ENCODE measurements at places on chromosomes 4 and X.

GRCh38 chr4:108042927-108043326 is 53.2 kb downstream of the HADH start:
- no peak for DNase-seq

- DNase-seq: no peak
Measured at GRCh38 chr4:36432586-36432985, 151.2 kb downstream of the DTHD1 start.

- DNase-seq: no peak
Measured at GRCh38 chrX:54048412-54048811, 4.1 kb upstream of the PHF8 start.

DNA sequence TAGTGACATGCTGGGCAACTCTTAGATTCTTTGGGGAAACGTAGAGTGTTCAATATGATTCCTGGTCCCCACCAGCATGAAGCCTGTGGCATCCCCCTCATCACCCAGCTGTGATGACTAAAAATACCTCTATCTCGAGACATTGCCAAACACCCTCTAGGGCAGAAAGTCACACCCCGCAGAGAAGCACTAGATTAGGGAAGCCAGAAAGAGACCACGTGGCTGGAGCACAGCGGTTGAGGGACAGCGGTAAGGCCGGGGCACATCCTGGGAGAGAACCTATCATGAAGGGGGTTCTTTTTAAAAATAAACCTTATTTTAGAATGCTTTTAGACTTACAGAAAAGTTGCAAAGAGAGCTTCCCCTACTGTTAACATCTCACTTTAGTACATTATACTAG is 11.0 kb downstream of the FAT1 start:
- no peak for DNase-seq

- no peak for DNase-seq
Measured at GRCh38 chr4:145920205-145920604, 18.4 kb downstream of the ZNF827 start.

- DNase-seq: no peak
Measured at GRCh38 chr4:15455290-15455689, 14.4 kb upstream of the CC2D2A start.

DNA sequence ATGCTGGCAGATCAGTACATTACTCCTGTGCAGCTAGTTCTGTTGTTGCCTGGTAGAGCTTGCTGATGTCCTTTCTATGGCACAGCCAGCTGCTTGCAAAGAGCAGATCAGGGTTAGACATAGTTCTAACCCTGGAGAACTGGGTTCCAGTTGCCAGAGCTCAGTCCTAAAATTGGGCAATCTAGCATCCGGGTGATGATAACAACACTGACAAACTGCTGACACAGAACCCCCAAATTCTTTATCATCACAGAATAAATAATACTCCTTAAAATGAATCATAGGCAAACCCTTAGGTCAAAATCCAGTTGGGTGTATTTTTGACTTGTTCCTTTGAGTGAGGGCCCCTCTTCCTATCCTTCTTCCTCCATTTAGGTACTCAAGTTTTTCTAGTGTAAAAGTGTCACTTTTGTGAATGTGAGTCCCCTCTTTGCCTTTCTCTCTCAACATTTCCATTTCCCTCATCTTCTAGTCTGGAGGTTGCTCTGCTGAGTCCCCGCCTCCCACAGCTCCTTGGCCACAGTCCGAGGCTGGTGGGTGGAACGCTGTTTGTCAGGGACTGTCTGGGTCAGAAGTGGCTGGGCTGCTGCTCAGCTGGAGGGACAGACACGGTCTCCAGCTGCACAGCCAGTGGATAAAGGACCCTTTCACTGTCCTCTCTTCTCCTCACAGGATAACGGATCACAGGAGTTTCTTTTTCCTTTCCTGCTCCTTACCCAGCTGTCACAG is 93.6 kb upstream of the RASGEF1B start:
- no peak for DNase-seq

- peak; percentile 19 for DNase-seq
Measured at GRCh38 chr4:168138143-168138542, 45.8 kb downstream of the ANXA10 start.

DNA sequence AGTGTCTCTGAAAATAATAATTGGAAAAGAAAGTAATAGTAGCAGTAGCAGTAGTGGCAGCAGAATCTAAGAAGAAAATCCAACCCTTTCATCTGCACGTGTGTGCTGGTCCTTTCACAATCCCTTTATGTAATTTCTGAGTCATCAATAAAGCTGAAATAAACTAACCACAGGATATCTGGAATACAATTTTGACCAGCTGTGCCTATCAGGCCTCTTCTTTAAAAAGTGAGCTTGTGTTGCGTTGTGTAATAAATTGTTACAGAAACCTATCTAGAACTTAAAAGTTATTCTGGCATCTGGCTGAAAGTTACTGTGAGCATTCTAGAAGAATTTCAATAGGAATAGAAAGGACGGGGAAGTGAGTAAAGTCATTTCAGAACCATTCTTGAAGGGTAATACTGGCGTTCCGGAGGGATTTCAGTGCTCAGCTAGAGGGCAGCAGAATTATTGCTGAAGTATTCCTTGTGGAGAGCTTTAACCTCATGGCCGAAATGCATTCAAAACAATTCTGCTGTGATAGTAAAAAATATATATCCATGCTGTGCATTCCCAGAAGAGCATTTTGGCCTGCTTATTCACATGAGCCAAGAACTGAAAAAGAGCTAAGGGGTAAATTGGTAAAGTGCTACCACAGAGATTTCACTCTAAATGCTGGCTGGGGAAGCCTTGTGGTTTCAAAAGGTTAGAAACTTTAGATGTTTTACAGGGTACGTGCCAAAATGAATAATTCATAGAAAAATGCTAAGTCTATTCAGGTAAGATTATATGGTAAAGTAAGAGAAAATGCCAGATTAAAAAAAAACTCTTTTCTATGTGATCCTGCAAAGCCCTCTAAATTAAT is 260.6 kb downstream of the NKX6-1 start:
- no peak for DNase-seq

DNA sequence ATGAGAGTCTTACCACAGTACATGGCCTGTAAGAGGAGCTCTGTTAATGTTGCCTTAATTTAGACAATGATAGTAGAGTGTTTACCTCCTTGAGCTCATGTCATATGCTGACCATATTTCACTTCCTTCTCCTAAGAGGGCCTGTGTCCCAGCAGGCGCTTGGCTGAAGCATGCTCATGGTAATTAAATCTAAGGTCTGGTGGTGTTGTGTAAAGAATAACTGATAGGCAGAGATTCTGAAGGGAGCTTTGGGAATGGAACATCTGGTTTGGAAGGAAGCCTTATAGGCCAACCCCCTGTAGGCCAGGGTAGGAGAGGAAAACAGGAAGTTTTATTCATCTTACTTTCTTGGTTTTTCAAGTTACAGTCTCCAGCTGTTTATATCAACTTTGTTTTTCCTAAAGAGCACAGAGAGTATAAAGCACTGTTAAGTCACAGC is 300.2 kb downstream of the USP46 start:
- no peak for DNase-seq

DNA sequence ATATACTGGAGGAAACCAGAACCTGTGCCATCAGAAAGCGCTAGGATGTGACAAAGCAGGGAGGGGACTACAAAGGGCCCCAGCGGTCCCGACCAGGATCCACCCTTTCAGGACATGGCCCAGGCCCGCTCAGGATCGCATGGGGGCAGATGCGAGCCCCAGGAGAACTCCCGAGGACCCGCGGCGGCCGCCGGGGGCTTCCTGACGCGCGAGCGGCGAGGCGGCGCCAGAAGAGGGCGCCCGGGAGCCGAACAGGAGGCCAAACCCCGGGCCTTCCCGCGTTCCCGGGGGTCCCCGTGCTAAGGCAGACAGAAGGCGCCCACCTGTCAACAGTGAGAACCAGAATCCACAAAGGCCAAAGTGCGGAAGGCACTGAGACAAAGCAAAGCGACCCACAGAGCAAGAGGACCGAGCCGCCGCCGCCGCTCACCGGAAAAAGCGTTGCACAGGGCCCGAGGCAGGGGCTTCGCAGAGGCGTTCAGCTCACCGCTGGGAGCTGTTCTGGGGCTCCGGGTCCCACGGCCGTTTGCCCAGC is 7.3 kb upstream of the OPN1LW start:
- DNase-seq: peak; percentile 21

DNA sequence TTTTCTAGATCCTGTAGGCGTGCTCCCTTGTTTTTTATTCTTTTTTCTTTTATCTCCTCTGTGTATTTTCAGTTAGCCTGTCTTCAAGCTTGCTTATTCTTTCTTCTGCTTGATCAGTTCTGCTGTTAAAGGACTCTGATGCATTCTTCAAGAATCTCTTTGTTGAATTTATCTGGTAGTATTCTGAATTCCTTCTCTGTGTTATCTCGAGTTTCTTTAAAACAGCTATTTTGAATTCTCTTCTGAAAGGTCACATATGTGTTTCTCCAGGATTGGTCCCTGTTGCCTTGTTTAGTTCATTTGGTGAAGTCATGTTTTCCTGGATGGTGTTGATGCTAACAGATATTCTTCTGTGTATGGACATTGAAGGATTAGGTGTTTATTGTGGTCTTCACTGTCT is 15.3 kb downstream of the RAB33B start:
- DNase-seq: no peak

DNA sequence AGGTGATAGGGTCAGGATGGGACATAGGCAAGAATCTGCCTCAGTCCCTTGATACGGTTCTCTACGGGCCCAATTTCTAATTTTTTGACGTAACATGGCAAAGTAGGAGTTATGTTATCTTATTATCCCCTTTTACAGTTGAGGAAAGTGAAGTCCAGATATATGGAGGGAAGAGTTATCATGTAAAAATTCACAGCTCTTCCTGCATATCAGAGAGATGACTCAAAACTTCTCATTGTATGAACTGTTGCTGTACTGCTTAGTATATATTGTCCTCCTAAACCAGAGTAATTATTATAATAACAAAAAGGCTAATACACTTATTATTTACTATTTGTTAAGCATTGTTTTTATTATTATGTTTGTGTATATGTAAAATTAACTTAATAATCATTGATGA is 260.5 kb upstream of the IGFBP7 start:
- no peak for DNase-seq

DNA sequence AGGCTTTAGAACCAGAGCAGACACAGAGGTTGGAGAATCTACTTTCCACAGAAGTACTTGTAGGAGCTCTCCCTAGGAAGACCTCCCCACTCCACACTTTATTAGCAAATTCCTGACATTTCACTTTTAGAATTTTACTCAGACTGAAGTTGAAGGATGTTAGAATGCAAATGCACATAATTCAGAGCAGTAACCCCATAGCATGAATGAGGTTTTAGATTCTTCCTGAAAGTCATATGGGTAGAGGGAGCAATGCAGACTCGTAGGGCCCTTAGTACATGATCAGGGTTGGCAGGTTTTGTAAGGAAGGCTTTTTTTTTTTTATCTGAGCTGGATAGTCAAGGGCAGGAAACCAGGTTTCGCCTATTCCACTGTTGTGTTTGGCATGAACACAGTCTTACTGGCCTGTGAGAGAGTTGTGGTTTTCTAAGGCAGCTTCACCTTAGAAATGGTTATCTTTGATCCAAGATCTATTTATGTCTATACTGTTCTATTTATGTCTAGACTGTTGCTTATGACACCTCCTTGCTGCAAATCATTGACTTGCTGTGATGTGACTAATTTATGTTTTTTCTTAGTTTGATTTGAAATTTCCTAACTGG is 48.9 kb downstream of the SPATA18 start:
- no peak for DNase-seq

DNA sequence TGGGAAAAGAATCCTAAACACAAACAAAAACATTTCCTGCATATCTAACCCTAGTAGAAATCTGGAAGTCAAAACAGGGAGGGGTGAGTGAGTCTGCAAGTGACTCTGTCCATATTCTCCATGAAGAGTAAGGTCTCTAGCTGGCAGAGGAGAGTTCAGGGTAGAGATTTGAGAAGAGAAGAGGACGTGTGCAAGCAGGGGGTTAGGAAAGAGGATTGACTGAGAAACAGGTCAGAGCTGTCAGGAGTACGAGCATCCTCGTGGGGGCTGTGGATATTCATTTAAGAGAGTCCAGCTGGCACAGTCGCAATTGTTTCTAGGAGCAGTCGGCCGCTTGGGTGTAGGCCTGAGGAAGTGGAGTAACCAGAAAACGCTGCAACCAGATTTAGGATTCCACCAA is 27.9 kb downstream of the PROM1 start:
- DNase-seq: no peak

- DNase-seq: no peak
Measured at GRCh38 chr4:17206829-17207801, 304.8 kb downstream of the QDPR start.

GRCh38 chr4:37631551-37631950 is 54.6 kb downstream of the RELL1 start:
- no peak for DNase-seq

DNA sequence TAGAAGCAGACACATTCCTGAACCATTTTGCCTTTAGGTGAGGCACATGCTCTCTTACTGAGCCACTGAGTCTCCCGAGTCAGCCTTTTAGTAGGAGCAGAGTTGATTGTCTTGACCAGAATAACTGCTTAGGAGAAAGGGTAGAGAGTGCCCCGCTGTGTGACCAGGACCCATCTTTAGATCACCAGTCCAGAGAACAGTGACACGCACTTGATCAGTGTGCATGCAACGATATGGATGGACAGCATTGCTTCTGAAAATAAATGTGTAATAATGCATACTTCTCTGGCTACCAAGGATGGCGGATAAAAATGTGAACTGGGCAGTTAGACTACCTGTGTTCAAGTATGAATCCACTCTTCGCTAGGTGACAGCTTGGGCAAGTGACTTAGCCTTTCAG is 897.7 kb downstream of the TRIML1 start:
- no peak for DNase-seq

DNA sequence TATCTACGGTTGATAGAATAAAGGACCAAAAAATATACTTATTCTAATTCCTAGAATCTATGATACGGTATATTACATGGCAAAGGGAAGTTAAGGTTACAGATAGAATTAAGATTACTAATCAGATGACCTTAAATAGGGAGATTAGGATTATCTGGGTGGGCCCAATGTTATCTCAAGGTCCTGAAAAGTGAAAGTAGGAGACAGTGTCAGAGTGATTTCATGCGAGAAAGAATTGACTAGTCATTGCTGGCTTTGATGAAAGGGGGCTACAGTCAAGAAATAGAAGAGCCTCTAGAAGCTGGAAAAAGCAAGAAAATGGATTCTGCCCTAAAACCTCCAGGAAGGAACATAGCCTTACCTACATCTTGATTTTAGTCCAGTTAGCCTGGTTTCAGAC is 176.9 kb upstream of the PPP1R2C start:
- DNase-seq: no peak

- no peak for DNase-seq
Measured at GRCh38 chr4:10256203-10256602, 139.6 kb upstream of the WDR1 start.
